ENCODE measurements at places on chromosomes 3 and 15.

DNA sequence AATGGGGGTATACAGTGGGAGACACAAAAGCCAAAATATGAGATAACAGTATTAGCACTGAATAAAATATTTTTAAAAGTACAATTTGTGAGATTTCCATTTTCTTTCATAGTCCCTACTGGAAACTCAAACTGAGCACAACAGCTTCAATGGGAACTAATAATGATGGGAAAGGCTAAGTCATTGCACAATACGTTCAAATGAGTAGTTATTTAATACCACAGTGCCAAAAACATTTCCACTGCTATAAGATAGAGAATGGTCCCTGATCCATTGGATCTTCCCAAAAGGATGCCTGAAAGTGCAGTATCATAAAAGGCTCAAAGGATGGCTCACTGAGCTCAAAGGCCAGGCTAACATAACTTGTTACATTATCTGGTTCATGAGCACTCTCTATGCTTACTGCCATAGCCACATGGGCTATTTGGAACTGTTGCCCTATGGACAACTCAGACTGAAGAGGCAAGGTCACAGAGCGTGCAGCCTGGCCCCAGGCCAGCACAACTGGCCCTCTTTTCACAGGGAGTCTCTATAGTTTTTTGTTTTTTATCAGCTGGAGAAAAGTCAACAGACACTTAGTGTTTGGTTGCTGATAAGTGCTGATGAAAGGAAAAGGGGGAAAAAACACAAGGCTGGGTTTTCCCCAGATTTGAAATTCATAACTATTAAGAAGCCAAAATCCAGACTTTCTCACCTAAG, 54.1 kb upstream of the PPIB start:
- DNase-seq, result no peak

- DNase-seq, result no peak
Observed at GRCh38 chr15:30865257-30865656, 38.5 kb upstream of the FAN1 start.

DNA sequence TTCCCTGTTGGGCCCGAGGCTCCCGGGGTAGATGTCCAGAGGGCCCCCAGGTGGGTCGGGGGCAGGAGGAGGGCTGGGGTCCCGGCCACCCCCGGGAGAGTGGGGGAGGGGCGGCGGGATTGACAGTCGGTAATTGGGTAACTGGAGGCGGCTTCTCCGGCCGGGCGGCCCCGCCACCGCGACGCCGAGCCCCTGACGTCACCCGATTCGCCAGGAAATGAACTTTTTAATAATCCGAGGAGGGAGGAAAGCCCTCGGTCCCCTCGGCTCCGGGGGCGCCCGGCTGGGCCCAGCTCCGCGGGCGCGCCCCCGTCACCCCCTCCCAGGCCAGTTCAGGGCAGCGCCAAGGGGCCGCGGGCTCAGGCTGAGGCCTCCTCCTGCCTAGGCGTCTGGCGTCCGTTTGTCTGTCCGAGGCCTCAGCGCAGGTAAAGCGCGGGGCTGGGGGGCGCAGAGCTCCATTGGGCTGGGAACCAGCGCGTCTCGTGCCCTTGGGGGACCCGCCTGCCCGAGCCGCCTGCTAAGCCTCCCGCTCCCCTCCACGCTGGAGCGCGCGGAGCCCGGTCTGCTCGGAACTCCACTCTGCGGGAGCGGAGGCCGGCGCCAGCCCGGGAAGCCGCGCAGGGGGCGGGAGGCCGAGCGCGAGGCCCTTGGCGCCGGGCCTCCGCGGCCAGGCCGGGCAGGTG, 3.9 kb downstream of the GATA2 start:
- no peak for DNase-seq

- DNase-seq, result no peak
Observed at GRCh38 chr3:52531860-52532516, 1.7 kb downstream of the NT5DC2 start.

DNA sequence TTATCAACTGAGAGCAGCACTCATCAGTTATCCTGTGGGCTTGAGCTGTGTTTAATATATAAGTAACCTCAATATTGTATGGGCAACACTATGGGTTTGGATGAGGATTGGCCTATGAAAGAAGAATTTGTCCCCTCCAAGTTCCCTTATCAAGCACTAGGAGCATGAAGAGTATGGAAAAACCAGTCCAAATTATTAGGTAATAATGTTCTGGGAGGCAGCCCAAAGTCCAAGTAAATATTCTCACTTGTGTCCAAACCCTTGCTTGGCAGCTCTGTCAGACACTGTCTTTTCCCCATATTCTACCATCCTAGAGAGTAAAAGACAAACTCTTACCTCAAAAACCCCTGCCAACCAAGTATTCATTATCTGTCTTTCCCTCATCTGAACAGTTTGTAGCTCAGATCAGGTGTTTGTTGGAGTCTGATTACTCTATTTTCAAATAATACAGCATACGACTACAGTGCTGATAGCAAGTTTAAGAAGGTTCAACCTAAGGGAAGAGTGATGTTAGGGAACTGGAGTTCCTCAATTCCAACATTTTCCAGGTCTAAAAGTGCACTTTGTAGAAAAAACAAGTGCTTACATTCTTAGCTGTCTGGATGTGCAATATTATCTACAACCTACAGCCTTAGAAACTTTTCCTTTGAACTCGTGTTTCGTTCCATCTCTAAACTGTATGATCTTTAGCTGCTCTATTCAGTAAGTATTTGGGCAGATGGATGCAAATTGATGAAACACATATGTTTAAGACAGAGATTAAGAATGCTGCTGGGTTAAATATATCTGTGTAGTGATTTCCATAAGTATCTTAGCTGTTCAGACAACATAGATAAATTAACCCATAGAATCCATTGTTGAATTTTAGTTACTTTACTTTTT, 89.7 kb upstream of the PHLDB2 start:
- DNase-seq, result no peak

GRCh38 chr15:94206463-94207167, 24.7 kb upstream of the MCTP2 start:
- no peak for DNase-seq

GRCh38 chr3:23246651-23247050, 43.5 kb downstream of the UBE2E2 start:
- no peak for DNase-seq

GRCh38 chr3:61571516-61572336, 10.4 kb downstream of the PTPRG start:
- no peak for DNase-seq

DNA sequence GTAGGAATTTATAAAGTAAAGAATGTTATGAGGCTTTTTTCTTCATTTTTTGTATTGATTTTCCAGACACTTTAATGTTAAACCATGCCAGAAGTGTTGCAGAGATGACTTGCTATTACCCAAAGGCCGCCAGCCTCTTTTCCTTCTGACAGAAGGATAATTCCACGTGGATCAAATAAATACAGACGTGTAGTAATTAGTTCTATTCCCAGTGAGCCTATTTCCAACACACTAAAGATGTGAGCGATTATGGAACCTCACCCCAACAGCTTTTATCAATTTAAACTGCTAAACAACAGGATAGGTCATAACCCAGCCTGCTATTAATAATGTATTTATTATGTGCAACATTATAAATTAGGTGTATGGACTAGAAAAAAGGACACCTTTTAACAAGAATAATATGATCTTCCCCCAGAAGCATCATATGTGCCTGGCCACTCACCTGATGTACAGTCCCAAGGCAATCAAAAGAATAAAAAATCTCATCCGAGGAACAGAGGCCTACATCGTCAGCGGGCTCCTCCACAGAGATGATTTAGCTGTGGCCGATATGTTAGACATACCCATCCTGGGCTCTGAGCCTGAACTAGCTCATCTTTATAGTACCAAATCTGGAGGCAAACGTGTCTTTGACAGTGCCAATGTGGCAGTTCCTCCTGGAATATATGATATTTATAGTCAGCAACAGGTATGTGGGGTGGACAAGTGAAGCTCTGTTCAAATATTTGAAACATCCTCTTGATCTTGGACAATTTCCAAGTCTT, 125.9 kb upstream of the C15orf61 start:
- DNase-seq, result no peak

DNA sequence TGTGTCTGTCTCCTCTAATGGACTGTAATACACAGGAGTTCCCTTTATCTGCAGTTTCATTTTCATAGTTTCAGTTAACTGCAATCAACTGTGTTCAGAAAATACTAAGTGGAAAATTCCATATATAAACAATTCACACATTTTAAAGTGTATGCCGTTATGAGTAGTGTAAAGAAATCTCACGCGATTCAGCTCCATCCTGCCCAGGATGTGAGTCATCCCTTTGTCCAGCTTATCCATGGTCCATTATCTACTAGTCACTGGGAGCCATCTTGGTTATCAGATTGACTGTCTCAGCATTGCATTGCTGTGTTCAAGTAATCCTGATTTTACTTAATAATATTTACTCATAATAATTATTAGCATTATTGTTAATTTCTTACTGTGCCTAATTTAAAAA, 14.5 kb downstream of the ZPLD1 start:
- DNase-seq, result no peak

GRCh38 chr15:50813089-50813488, 47.6 kb upstream of the SPPL2A start:
- no peak for DNase-seq

GRCh38 chr3:23399221-23399620, 196.1 kb downstream of the UBE2E2 start:
- DNase-seq, result no peak

- DNase-seq, result no peak
Observed at GRCh38 chr3:14113965-14114635, 10.6 kb downstream of the CHCHD4 start.

Measured in smooth muscle cell of the brain vasculature (primary cell).